Mesenteric fat pad (tissue), 1 donor: ENCODE measurements at places on chromosomes 13 and 19. TPM values are rescaled to one million over a fixed set of nuclear protein-coding genes. Genes with fewer than 3 reads are reported as not detected.

The MICOS13 gene
- 75.4 TPM for total RNA-seq

GRCh38 chr19:28239270-28239669 is 973.7 kb downstream of the UQCRFS1 start:
- DNase-seq = no peak

- DNase-seq = no peak
Observed at GRCh38 chr13:39918620-39919236, 263.3 kb downstream of the COG6 start.

DNA sequence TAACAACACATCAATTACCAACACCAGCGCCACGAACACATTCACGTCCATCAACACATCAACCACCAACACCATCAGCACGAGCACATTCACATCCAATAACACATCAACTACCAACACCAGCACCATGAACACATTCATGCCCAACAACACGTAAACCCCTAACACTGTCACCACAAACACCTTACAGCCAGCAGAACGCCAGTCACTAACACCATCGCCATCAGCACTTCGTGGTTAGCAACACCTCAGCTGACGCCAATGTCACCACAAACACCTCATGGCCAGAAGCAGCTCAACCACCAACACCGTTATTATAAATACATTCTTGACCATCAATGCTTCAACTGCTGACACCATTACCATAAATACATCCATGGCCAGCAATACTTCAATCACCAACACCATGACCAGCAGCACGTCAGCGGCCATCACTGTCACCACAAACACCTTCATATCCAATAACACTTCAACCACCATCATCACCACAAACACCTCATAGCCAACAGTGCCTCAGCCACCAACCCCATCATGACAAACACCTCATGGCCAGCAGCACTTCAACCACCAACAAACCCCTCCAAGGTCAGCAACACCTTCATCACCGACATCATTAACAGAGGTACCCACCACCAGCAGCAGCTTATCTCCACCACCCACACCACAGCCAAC is 9.4 kb downstream of the FCER2 start:
- no peak for DNase-seq

- no peak for DNase-seq
Observed at GRCh38 chr13:50928659-50929462, 19.3 kb downstream of the RNASEH2B start.

- no peak for DNase-seq
Observed at GRCh38 chr13:39051157-39051556, 12.9 kb downstream of the NHLRC3 start.

GRCh38 chr13:83325125-83325853 is 557.0 kb downstream of the SLITRK1 start:
- no peak for DNase-seq

DNA sequence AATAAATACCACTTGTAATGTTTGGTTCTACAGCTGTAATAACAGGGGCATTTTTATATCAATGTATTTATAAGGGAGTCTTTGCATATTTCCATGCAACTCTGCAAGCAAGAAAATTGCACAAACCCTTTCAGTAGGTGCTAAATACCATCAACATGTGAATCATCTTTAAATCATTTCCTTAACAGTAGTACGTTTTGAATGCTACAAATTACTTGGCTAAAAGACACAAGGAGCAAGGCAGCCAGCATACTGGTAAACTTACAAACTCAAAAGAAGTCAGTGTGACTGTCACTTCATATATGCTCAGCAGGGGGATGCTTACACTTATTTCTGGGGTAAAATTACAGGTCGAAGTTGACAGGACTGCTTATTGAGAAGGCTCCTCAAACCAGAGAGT is 402.4 kb downstream of the EFNB2 start:
- no peak for DNase-seq

- no peak for DNase-seq
Observed at GRCh38 chr13:44275381-44275780, 98.2 kb upstream of the SERP2 start.

DNA sequence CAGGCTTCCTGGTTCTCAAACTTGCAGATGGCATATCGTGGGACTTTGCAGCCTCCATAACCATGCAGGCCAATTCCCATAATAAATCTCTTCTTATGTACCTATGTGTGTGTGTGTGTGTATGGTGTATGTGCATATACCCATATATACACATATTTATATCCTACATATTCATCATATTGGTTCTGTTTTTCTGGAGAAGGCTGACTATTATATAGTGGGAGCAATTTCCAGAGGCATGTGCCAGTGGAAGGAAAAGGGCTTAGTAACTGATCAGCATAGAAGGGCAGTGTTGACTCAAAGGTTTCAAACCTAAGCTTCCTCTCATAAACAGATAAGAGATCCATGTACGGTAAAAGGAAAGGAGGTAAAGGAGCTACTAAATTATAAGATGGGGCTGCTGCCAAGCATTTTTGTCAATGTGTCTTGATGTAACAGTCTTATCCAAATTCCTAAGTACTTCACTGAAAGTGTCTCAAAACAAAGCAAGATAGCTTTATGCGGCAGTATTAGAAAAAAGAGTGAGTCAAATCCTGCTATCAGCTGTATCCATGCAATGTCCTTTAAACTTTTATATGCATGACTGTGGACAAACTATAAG is 432.1 kb downstream of the TBC1D4 start:
- no peak for DNase-seq
